Activated CD4-positive, alpha-beta T cell treated with anti-CD3 and anti-CD28 coated beads, Interleukin-2, amount 50 U/mL, for 1 hour (primary cell): ENCODE measurements at places on chromosomes 6 and 20.

DNA sequence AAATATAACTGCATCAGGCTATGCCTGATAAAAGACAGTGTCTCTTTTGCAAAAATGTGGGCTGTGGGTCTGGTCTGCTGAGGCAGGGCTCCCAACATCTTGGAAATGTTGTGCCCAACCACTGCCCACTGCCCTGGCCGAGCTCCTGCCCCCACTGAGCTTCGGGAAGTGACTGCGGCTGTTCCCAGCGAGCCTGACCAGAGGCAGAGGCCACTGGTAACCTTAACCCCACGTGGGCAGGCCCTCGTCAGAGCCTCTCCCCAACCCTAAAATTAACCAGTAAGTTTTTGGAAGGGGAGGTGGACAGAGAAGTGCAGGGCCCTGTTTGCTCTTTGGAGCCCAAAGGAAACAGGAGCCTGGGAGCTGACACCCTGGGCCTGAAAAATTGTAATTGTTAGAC, 225.9 kb downstream of the MAFB start:
- no peak for DNase-seq

GRCh38 chr6:106339334-106340029, 13.9 kb upstream of the ATG5 start:
- peak; percentile 24 for DNase-seq

- no peak for DNase-seq
Measured at GRCh38 chr6:79468587-79468986, 68.6 kb downstream of the LCA5 start.

- DNase-seq: no peak
Measured at GRCh38 chr6:110810896-110811586, 4.2 kb downstream of the CDK19 start.

DNA sequence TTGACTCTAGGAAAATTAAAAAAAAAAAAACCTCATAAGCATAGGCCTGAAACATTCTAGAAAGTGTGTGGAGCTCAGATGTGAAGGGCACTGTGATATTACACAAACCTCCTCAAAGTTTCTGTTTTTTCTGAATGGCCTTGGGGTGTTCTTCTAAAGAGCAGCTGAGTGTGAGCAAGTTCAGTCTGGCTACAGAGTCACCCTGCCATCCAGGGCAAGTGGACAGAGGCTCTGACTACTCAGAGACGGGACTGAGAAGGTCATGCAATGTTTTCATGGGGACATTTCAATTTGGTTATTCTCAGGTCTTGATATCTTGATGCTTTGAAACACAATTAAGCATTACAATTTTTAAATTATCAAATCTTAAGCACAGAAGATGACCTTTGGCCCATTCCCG, 36.6 kb upstream of the SSTR4 start:
- DNase-seq: no peak

DNA sequence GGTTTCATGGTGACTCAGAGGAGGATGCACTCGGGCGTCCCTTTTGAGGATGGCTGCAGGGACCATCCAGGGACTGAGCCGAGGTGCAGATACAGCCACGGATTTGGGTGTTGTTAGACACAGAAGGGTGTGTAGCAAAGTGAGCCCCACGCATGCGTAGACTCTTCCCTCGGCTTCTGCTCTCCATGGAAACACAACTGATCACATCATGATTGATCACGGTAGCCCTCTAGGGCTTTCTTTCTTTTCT, 606 bp upstream of the ULBP1 start:
- DNase-seq: peak; percentile 38

- no peak for DNase-seq
Measured at GRCh38 chr6:72825315-72825911, 203.5 kb downstream of the KCNQ5 start.

GRCh38 chr6:98635191-98635590, 199.2 kb upstream of the POU3F2 start:
- DNase-seq: no peak

GRCh38 chr6:134584847-134585516, 267.1 kb upstream of the SGK1 start:
- no peak for DNase-seq

GRCh38 chr6:120202878-120203277, 853.3 kb upstream of the MAN1A1 start:
- no peak for DNase-seq

DNA sequence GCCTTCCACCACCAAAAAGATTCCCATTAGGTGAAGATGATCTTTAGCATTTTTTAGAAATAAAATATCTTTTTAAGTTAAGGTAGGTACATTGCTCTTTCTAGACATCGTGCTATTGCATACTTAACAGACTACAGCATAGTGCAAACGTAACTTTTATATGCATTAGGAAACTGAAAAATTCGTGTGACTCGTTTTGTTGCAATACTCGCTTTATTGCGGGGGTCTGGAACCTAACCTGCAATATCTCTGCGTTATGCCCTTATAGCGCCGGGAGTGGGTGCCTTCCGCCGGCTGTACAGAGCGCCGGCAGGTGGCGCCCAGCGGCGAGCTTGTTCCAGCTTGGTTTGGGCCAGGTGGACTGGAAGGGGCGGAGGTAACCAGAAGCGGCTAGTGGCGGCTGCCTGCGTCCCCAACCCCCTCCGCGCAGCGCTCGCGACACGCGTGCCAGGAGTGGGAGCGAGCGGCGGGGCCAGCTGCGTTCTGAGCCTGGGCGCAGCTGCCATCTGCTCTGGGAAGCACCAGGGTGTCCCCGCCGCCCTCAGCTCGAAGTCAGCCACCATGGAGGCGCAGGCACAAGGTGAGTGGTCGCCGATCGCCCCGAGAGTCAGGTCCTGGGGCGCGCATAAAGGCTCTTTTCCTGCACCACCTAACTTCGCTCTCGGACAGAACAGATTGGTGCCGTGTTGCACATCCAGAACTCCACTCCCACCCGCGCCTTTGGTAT, at the start of gene TPD52L1:
TSS of gene TPD52L1 (plus strand) at position 383 of the 727 bp plus-strand sequence. CDS start at position 562, 179 bp downstream.
- DNase-seq: peak; percentile 48

- peak; percentile 55 for DNase-seq
Measured at GRCh38 chr20:34536798-34537394, 20.7 kb downstream of the DYNLRB1 start.

DNA sequence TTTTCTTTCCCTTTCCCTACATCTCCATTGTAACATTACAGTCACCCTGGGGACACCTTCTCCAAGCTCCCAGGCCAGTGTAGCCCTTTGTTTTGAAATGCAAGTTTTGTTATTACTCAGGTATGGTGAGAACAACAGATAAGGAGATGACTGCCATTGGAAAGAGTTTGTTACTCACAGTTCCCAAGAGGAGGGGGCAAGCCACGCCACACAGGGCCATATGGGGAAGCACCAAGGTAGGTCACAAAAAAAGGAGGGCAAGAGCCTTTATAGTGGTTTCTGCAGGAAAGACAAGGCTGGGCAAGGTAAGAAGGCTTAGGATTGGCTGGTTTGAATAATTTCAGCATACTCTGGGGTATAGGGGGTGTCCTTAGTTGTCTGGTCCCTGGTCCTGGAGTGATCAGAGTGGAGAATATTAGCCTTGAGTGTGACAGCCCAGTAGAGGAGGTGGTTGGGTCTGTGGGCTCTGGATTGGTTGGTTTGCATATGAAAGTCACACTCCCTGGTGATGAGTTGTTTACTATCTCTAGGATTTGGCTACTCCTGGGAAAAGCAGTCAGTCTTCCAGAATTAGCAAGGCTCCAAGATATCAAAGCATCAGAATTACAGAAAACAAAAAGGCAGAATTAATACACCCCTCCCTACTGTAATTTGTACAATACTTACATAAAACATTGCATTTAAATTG, 33.1 kb upstream of the SMLR1 start:
- no peak for DNase-seq

- DNase-seq: no peak
Measured at GRCh38 chr6:33431880-33432541, 12.1 kb downstream of the SYNGAP1 start.

- DNase-seq: no peak
Measured at GRCh38 chr20:60115451-60115850, 157.2 kb downstream of the CDH26 start.

GRCh38 chr6:121668259-121668658, 232.8 kb downstream of the GJA1 start:
- DNase-seq: no peak

GRCh38 chr6:37373822-37374471, 20.2 kb downstream of the RNF8 start:
- DNase-seq: no peak

- no peak for DNase-seq
Measured at GRCh38 chr20:53706466-53707370, 113.1 kb upstream of the ZNF217 start.

- no peak for DNase-seq
Measured at GRCh38 chr6:110996691-110997090, 14.9 kb downstream of the RPF2 start.

- DNase-seq: no peak
Measured at GRCh38 chr6:154751011-154751800, 18.0 kb downstream of the SCAF8 start.

DNA sequence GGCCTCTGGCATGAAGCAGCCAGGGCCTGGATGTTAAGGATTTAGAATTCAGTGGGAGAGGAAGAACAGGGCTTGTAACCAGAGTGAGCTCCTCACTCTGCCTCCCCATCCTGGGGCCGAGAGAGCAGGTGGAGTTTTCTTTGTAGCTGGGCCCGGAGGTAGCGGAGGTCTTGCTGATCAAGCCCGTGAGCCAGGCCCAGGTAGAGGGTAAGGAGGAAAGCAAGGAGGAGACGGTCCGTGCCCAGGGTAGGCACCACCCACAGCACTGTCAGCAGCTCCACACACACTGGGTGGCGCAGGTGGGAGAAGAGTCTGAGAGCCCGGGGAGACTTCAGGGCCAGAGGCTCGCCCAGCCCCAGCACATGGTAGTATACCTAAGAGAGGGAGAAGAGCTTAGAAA, 2.1 kb upstream of the PPP1R18 start:
- no peak for DNase-seq

- no peak for DNase-seq
Measured at GRCh38 chr6:89615882-89616281, 22.7 kb downstream of the LYRM2 start.

GRCh38 chr6:125794342-125795137, 3.8 kb downstream of the NCOA7 start:
- no peak for DNase-seq

DNA sequence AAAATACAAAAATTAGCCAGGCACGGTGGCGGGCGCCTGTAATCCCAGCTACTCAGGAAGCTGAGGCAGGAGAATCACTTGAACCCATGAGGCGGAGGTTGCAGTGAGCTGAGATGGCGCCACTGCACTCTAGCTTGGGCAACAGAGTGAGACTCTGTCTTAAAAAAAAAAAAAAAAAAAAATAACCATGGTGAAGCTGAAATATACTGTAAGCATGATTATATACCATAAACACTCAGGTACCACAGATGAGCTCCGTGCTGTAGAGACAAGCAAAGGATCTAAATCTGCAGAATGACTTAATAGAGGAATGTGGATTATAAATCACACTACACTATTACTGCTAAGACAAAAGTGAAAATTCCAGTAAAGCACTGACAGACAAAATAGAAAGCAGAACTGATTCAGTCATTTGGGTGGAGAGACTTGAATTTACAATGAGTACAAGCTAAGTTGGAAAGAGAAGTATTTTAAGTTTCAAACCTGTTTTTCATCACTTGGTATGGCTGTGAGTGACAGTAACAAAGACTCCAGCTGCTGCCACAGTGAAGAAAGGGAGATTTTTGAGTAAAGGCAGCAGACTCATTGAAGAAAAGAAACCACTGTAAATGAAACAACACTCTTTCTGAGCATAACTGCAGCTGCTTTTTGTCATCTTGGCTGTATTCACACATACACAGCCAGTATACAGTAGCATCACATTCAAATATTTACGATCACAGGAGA, 322.1 kb downstream of the RNGTT start:
- no peak for DNase-seq

DNA sequence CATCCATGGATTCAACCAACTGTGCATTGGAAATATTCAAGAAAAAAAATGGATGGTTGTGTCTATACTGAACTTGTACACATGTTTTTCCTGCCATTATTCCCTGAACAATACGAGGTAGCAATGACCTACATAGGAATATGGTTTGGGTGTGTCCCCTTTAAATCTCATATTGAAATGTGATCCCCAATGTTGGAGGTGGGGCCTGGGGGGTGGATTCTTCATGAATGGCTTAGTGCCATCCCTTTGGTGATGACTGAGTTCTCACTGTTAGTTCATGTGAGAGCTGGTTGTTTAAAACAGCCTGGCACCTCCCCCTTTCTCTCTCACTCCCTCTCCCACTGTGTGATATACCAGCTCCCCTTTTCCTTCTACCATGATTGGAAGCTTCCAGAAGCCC, 139.8 kb upstream of the BACH2 start:
- DNase-seq: no peak

DNA sequence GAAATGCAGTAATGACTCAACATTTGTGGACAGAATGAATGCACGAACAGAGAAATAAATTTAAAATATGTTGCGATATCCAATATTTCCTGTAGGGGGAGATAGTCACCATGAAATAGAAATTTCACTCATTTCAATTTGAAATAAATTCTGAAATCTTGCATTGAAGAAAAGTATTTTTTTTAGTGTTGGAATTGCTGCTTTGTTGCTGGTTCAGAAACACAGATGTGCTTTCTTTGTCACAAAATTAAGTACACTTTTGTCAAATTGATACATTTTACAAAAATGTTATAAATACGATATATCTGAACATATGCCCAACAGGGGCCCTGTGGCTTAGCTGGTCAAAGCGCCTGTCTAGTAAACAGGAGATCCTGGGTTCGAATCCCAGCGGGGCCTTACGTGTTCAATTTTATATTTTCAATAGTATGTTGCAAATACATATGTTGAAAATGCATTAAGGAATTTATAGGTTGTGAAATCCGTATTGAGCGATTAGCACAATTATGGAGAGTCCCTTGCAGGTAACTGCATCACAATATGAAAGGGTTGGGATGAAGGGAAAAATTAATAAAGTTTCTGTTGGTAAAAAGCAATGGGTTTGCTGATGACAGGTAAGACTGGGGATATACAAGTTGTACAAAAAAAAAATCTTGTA, 85.4 kb upstream of the PRSS16 start:
- no peak for DNase-seq

DNA sequence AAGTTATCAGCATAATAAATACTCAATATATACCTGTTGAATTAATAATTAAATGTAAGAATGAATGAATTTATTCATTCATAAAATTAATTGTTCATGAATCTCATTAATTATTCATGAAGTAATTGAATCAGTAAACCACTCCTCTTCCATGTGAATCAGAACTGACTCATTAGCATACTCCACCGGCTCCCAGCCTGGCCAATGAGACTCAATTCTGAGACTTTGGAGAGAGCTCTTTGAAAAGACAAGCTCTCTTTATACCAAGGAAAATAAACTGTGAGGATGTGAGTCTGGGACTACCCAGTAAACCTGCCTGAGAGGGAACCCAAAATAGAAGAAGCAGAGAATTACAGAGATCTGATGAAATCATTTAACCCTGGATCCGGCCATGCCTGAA, 8.4 kb upstream of the SLC2A10 start:
- DNase-seq: no peak

DNA sequence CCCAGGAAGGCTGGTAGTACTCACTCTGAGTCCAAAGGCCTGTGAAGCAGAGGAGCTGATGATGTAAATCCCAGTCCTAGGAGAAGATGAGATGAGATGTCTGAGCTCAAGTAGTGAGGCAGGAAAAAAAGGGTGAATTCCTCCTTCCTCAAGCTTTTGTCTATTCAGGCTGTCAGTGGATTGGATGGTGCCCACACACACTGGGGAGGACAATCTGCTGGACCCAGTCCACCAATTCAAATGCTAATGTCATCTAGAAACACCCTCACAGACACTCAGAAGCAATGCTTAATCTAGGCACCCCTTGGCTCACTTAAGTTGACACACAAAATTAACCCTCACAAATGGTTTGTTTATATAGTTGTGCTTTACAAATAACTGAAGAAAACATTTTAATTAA, 94.6 kb downstream of the CD109 start:
- no peak for DNase-seq

- no peak for DNase-seq
Measured at GRCh38 chr20:22438926-22439325, 145.4 kb downstream of the FOXA2 start.
